ENCODE measurements at places on chromosomes 3 and 15.

- peak; percentile 70 for DNase-seq
These were observed 21.0 kb upstream of the CHMP2B start for GRCh38 chr3:87206070-87206469.

GRCh38 chr3:5144316-5144994 lies 22.4 kb downstream of the ARL8B start:
- DNase-seq, result no peak

DNA sequence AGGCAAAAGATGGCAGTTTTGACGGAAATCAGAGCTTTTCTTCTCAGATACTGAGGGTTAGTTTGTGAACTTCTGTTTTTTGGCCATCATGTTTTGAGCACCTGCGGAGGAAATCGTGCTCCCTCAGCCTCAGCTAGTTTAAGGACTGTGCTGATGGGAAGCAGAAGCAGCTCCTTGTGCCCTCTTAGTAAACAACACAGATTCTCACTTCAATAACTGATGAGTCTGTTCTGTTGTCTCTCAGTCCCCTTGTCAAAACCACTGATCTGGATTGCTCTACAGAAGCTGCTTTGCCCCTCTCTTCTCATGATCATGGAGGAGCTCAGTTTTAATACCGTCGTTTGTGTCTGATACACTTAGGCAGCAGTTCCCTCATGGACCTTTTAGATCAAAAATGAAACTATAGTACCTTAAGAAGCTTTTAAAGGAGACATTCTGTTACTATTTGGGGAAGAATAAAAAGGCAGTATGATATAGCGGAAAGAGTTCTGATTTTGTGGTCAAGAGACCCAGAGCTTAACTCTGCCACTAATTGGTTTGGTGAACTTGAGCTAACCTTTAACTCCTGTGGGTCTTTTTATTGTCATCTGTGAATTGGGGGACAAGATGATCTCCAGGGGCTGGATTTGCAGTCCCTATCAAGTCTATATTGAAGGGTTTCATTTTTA lies 152.6 kb downstream of the BBX start:
- no peak for DNase-seq

DNA sequence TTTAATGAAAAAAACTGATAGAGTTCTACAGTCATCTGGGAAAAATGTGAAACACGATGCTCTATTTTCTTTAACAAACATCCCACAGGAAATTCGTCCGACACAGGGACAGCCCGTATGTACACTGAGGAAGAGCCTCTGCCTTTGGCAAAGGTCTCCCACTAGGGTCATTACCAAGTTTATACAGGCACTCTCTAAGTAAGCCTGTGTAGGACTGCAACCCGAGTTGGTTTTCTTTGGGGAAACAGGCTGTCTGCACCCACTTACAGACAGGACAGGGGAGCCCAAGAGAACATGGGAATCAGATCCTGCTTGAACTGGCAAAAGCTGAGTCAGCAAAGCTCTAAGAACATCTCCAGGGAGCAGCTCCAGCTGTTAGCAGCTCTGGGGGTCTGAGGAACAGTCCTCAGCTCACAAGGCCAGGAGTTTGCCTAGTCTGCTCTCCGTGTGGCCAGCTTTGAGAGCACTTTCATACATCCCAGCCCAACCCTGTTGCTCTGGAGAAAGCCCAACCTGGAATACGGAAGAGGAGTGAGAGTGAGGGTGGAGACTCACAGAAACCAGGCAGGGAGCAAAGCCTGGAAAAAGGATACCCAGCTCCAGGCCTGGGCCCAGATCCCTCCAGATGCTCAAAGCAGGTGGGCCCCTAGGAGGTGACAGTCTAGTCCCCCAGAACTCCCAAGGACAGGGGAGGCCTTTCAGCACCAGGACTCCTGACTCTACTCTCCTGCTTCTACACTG lies 1.9 kb downstream of the TBC1D2B start:
- DNase-seq, result no peak

GRCh38 chr3:146972726-146973125 lies 367.6 kb upstream of the PLSCR5 start:
- no peak for DNase-seq

GRCh38 chr3:197023241-197023997 lies 6.2 kb downstream of the MELTF start:
- DNase-seq, result no peak

- no peak for DNase-seq
These were observed 47.6 kb downstream of the TMCC1 start for GRCh38 chr3:129845956-129846355.

DNA sequence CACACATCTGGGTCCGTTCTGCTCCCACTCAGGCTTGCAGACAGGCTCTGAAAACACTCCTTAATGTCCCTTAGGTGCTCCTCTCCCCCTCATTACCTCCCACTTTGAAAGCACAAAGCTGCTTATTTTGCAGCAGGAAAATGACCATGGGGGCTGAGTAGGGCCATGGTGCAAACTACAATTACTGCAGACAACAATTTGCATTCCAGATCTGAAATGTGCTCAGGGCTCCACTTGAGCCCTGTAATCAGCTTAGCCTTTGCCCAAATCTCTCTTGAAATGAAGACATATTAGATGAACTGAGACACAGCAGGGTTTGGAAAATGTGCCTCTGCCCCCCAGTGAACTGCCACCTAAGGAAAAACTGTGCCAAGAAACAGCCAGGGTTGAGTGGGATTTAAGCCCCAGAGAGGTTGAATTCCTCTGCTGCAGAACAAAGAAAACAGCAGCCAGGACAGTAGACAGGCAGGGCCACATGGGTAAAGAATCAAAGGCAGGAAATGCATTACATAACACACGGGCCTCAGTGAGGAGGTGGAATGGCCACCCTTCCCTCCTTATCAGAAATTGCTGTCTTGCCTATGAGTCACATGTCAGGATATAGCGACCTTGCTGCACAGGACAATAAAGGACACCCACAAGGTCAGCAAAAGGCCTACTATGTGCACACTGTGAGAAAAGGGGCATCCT lies 126.8 kb upstream of the ARHGEF3 start:
- peak; percentile 20 for DNase-seq

DNA sequence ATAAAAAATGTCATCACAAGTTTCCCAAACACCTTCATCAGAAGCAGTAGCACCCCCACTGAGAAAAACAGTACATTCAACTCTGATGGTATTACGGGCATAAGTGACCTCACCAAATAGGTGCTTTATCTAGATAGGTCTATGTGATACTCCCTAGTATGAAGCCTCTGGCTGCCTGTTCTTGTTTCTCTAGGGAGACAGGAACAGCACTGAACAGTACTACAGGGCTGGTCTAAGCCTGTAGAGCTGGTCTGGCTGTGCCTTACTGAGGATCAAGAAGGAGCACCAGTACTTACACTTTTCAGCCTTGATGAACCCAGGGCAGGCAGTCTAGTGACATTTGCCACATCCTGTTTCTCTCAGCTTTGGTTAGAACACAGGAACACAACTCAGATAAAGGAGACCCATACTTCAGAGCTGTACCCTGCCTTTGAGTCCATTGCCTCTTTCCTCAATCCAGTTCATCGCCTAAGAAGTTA lies 35.9 kb downstream of the OXNAD1 start:
- DNase-seq, result no peak

GRCh38 chr3:107604057-107604822 lies 81.5 kb downstream of the BBX start:
- no peak for DNase-seq

DNA sequence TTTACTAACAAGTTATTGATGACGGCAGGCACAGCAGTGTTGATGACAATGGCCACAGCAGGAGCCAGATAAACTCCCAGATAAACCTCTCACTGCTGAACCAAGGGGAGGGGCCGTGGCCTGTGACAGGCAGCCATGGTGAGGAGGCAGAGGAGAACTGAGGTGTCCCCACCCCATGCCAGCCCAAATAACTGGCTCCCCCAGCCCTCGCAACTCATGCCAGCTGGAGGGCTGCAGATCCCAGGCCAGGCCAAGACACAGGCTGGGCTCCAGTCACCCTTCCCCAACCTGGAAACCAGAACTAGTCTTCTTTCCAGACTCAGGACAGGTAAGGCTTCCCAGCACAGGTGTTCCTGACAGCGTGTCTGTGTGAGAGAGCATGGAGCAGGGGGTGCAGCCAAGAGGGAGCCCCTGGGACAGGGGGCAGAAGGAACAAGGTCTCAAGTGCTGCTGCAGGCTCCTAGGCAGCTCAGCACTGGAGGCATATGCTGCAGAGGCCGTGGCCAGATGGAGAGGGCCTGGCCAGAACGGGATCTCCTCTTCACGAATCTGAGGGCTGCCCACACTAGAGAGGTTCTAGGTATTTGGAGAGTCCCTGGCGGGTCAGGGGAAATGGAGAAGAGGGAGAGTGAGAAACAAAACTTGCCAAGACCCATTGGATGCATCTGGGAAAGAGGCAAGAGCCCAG lies 15.9 kb downstream of the PLA2G4F start:
- no peak for DNase-seq

DNA sequence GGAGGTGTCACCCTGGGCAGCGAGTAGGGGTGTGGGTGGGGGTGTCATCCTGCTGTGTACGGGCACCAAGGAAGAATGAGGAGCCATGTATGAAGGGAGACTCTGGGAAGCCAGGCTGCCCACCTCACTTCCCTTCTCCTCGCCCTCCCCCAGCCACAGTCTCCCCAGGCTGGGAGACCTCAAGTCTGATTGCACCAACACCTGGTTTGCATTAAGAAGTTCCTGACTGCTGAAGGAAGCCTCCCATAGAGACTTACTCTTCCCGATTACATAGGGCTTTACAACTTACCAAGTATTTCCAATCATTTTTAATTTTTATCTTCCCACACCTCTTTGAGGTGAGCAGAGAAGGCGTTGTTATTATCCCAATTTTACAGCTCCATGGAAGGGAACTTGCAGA lies 29.5 kb upstream of the SMAD3 start:
- DNase-seq, result no peak

GRCh38 chr3:62373215-62373614 lies at the start of gene FEZF2:
Gene FEZF2 (minus strand): TSS chr3:62373550. CDS start chr3:62372868, 682 bp downstream.
- DNase-seq, result no peak

DNA sequence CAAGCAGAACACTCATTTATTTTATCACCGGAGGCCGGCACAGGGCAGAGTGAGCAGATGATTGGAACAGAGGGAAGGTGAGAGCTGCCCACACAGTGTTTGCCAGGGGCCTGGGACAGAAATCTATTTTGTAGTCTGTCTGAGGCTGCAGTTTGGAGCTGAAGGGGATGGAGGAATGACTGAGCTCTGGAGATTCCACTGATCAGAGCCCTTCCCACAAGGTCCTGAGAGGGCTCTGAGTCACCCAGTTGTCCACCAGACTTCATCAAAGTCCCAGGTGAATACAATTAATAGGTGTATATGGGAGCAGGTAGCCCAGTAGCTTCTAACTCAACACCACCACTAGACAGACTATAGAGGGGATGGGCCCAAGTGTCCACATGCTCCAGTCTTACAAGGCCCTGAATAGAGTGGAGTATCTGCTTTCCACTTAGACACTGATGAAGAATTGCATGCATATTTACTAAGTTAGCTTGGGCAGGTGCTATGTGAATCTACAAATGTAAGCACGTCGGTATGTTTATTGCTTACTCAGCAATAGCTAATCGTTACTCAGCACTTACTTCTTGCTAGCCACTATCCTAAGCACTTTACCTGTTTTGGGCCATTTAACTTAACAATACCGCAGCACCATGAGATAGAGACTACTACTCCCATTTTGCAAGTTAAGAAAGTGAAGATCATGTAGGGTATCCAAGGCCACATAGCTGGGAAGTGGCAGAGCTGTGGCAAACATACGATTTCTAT lies 2.7 kb upstream of the STARD5 start:
- no peak for DNase-seq

DNA sequence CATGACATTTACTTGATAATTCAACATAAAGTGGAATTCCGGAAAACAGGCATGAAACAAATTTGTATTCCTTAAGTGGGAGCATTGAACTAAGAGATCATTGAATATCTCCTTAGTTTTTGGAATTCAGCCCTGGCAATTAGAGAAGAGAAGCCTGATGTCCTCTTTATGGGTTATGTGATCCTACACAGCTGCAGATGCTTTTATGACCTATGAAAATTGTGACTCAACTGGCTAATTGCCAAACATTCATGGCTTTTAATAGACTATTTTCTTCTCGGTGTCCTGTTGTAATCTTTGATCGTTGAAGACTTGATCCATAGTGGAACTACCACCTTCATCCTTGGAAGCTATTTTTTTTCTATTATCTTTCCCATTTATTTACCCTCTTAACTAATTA lies 46.1 kb downstream of the AGBL1 start:
- no peak for DNase-seq

GRCh38 chr3:133828576-133829309 lies 23.1 kb downstream of the SRPRB start:
- DNase-seq, result no peak

GRCh38 chr15:63504979-63505841 lies 817 bp downstream of the USP3 start:
- DNase-seq, result no peak

DNA sequence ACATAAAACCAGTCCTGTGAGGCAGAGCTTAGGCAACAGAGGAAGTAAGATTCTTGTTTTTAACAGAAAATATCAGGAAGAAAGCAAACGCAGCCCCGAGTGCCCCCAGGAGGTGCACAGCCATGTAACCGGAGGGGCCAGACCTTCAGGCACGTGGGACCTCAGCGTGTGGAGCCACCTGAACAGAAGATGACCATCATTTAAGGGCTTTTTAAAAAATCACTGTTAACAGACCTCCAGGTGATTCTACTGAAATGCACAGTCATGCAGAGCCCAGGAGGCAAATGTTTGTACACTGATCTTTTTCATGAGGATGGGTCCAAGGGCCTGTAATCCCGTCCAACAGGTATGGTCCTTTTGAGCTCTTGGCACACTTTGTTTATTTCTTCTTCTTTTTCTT lies 38.8 kb downstream of the SPG21 start:
- DNase-seq, result no peak

- no peak for DNase-seq
These were observed 449.8 kb upstream of the TPRG1 start for GRCh38 chr3:188721990-188722389.

DNA sequence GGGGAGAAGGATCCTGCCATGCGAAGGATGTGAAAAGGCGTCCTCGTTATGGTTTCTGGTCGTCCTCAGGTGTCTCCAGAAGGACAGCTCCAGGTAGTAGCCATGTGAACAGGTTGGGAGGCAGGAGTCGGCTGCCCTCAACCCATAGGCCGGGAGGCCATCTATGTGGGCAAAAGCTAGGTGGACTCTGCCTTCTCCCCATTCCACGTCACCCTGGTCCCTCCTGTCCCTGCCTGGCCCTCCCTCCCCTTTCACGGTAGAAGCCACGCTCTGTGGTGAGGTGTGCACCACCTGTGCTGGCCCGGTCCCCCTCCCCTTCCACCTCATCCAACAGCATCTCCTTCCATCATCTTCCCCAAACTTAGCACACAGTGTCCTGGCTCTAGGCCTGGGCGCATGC lies 16.3 kb downstream of the ITIH3 start:
- DNase-seq, result no peak

DNA sequence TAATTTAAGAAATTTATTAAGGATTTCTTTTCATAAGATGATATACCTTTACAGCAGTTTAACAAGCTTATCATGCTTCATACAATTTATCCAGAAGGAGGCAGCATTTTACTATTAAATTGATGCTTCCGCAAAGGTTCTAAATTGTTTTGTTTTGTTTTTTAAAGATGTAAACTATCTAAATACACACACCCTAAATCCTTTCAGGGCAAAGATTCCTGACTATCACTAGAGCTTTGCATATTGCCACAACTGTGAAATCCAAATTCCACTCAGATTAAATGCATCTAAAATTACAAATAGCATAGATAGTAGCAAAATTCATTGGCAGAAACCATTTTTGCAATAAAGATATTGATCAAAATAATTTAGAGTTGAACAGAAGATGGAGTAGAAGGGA lies 44.5 kb upstream of the CCNL1 start:
- DNase-seq, result peak; percentile 30

Measured in HTR-8/SVneo (cell line).